ENCODE measurements at places on chromosomes 16 and 17.

DNA sequence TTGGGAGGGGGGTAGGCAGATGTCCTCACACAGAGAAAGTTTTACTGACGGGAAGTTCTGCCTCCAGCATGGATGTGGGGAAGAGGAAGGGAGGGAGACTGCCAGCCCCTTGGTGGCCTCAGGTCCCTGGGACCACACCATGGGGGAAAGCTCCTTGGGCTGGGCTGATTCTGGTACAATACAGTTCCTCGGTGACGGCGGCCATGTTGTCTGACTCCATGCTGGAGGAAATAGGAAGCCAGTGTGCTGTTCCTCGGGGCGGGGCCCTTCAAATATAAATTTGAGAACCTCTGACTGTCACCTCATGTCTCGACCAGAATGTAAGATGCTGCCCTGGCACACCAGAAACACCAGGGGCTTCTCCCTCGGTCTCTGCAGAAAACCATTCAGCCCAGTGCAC, 66.8 kb downstream of the CNGB1 start:
- no peak for DNase-seq

GRCh38 chr16:69526831-69527655, 38.7 kb upstream of the NFAT5 start:
- DNase-seq: no peak

DNA sequence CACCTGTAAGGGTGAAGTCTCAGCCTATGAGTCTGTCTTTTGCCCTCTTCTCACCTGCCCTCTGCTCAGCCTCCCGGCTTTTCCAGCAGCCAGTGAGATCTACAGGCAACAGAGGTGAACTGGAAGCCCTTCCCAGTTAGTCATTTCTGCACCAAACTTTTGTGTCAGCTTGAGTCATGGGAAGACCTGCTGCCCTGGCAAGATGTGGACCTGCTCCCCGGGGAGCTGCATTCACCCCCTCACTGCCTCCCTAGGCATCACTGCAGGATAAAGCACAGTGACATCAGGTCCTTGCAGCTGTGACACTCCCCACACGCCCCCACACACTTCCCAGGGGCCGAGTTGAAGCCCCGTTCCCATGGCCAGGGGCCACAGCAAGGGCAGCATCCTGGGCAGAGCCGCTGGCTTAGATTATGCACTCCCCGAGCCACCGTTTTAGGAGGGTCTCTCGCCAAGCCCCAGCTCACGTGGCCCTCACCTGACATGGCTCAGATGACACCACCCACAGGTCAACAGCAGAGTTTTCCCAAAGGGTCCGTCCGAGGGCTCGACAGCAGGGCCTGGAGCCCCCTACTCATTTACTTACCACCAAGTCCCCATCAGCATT, 6.5 kb upstream of the ABR start:
- no peak for DNase-seq

DNA sequence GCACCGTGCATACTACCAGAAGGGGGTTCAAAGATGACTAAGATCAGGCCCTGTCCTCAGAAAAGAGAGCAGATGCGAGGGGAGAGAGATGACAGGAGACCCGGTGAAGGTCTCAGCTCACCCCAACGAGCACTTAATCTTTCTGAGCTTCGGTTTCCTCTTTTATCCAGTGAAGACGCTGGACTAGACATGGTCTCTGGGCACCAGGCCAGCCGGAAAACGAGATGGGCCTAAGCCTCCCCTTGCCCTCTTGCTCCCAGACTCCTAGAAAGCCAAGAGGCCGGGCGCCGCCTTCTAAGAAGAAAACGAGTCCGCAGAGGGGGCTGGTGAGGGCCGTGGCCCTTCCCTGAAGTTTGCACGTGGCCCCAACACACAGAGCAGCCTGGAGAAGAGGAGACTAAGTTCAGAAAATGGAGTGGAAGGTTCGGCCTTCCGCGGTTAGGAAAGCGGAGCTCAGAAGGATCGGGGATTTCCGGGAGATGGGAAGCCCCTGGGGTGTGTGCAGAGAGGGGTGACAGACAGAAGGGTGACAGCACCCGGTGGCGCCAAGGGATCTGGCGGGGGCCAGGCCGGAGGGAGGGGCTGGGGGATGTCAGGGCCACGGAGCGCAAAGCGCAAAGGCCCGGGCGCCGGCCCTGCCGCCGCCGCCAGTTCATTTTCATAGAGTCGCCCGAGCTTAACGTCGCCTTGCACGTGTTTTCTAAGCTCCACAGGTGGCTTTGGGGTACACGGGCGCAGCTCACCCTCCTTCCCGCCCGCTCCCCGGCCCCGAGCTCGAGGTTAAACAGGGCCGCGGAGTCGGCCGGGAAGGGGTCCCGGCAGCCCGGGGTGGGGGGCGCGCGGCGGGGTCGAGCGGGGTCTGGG, 42.1 kb upstream of the BHLHA9 start:
- no peak for DNase-seq

DNA sequence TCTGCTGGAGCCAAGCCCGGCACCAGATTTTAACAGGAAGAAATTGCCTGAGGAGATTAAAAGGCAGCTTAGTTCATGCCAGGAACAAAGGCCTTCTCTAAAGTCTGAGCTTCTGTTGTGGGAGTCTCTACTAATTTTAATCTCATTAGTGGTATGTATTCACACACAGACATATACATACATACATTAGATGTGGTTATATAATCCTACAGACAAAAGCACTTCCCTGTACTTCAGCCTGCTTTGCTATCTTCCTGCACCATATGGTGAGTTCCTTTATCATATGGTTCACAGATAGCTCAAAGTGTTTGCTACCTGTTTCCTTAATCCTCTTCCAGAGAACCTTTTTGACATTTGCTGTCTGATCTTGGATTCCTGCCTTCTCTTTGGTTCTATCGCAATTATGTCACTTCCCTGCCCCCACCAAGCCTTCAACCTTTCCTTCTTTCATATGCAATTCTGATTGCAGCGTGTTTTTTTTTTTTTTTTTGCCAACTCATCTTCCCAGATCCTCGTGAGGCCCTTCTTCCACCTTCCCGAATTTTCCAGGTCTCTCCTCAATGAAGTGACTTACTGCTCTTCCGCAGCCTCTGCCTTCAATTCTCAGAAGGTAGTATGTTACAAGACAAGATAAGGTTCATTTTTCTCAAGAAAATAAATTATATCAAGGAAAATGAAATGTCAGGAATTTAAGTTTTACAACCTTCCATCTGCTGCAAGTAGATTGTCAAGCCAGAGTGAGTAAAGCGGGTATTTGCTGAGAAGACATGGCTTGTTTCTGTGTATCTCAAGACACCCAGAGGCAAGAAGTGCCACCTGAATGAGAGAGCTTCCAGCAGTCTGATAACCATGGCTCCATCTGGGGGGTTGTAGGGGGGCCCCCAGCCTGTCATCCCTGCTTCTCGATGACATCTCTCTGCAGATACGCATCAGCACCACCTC, 120.2 kb upstream of the CACNG3 start:
- no peak for DNase-seq

- no peak for DNase-seq
Measured at GRCh38 chr17:68103148-68103547, 67.6 kb downstream of the KPNA2 start.

GRCh38 chr17:9917801-9918200, 12.7 kb upstream of the RCVRN start:
- DNase-seq: no peak

GRCh38 chr17:15663176-15663575, 20.9 kb downstream of the TRIM16 start:
- DNase-seq: no peak

DNA sequence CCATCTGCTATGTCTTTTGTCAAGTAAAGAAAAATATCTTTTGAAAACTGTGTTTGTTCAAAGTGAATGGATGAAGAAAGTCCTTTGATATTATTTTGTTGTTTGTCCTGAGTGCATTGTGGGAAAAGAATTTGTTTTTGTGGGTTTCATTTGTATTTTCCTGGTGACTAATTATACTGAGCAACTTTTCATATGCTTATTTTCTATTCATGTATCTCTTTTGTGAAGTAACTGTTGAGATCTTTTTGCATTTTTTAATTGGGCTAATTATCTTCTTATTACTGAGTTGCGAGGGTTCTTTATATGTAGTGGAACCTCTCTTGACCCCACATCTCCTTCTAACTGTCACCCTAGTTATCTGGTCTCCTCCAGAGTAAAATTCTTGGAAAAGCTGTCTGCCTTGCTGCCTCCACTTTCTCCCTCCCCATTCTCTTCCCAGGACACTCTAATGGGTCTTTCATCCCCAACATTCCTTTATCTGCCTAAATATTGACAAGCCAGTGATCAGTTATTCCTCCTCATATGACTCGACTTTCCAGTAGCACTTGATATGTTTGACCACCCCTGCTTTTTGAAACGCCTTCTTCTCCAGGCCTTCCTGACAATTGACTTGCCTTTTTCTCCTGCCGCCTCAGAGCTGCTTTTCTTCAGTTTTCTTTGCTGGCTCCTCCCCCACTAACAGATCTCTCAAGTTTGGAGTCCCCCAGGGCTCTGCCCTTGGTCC, 117.6 kb upstream of the HAS3 start:
- DNase-seq: no peak

DNA sequence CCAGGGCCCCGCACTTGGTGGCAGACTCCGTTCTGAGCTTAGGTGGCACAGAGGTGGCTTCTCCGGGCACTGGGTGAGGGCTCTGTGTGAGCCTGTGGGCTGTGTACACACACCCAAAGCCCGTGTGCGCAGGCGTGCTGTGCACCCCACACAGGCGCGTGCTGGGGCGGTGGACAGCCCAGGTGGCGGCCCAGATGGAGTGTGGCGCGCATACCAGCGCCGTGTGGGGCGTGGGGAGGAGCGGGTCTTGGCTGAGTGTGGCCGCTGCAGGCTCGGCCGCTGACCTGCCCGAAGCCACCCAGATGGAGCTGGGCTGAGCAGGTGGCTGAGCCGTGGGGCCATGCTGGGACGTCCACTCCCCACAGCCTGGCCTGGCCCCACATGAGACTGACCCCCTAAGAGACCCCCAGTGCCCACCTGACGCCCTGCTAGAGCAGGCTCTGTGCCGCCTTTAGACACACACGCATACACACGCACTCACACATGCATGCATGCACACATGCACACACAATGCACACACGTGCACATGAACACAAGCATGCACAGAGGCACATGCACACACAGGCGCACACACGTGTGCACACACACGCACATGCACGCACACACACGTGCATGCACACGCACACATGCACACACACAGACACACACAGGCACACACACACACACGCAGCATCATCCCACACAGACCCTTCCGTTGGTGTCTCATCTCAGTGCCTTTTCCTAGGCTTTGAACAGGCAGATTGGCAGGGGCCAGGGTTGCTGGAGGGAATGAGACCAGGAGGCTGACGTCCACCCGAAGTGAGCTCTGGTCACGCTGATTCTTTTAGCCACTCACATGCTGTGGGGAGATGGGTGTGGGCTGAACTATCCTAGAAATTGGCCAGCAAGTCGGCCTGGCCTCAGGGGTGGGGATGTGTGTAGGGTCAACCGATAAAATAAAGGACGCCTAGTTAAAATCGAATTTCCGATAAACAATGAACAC, 2.1 kb downstream of the PRR35 start:
- DNase-seq: no peak

- DNase-seq: no peak
Measured at GRCh38 chr17:31967648-31968047, 30.8 kb downstream of the SUZ12 start.

DNA sequence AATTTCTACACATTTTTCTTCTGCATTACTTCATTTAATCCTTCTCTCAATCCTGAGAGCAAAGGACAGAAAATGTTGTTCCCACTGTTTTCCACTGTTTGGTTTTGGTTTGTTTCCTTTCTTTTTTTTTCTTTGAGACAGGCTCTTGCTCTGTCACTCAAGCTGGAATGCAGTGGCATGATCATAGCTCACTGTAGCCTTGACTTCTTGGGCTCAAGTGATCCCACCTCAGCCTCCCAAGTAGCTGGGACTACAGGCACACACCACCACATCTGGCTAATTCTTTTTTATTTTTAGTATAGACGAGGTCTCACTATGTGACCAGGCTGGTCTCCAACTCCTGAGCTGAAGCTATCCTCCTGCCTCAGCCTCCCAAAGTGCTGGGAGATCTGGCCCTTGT, 7.0 kb upstream of the ZNF652 start:
- no peak for DNase-seq

- DNase-seq: no peak
Measured at GRCh38 chr16:68793401-68793857, 49.9 kb upstream of the TANGO6 start.

- no peak for DNase-seq
Measured at GRCh38 chr16:20026361-20027072, 47.2 kb downstream of the GPR139 start.
